ENCODE measurements at places on chromosomes 5 and 9.

GRCh38 chr9:37953775-37954437 lies 50.0 kb upstream of the SLC25A51 start:
- H3K27me3 ChIP-seq: no peaks in the 10 kb centered on the region
- H3K4me1 ChIP-seq: peaks cover 24% of the 10 kb centered on the region
- no peak for DNase-seq
- no peaks in the 10 kb centered on the region for H3K36me3 ChIP-seq
- peak overlapping the region; percentile 17 for H3K27ac ChIP-seq

DNA sequence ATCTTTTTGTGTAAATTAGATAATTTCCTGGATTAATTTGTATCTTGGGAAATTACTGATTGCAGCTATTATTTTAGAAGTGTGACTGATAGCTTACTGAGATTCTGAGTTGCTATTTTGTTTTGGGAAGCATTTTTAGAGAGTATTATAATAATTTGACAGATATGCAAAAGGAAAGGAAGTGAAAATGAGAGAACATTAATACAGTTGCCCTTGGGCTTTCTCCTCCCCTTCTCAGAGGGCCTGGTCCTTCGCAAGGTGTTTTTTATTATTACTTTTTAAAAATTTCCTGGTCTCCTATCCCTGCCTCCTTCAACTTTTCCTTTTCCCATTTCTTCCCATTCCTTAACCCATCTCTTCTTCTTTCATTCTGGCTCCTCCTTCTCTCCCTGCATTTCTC lies 32.6 kb downstream of the UBAP1 start:
- DNase-seq: no peak
- no peaks in the 10 kb centered on the region for H3K4me1 ChIP-seq
- no peak overlapping the region for H3K27ac ChIP-seq

DNA sequence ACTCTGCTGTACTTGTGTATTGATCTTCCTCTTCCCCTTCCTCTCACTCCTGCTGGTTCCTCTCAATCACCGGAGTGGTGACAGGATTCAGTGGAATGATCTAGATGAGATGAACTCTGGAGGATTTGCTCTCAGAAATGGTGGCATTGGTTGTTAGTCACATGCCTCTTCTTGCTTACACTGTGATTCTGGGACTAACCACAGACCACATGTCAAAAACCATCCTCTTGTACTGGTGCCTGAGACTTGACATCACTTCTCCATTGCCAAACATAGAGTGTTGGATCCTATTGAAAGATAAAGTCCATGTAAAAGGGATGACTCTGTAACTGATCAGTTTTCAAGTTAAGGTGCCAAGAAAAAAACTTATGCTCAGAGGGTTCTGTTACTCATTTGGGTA lies 506.5 kb downstream of the DMAC1 start:
- no peaks in the 10 kb centered on the region for H3K36me3 ChIP-seq
- no peak overlapping the region for H3K27ac ChIP-seq
- H3K4me1 ChIP-seq: no peaks in the 10 kb centered on the region
- H3K4me3 ChIP-seq: no peak overlapping the region
- no peak for DNase-seq
- H3K27me3 ChIP-seq: no peaks in the 10 kb centered on the region

GRCh38 chr5:79048437-79048836 lies 21.0 kb downstream of the DMGDH start:
- no peaks in the 10 kb centered on the region for H3K27me3 ChIP-seq
- H3K36me3 ChIP-seq: no peaks in the 10 kb centered on the region
- no peak overlapping the region for H3K27ac ChIP-seq
- DNase-seq: no peak
- no peaks in the 10 kb centered on the region for H3K4me1 ChIP-seq
- no peak overlapping the region for H3K4me3 ChIP-seq

DNA sequence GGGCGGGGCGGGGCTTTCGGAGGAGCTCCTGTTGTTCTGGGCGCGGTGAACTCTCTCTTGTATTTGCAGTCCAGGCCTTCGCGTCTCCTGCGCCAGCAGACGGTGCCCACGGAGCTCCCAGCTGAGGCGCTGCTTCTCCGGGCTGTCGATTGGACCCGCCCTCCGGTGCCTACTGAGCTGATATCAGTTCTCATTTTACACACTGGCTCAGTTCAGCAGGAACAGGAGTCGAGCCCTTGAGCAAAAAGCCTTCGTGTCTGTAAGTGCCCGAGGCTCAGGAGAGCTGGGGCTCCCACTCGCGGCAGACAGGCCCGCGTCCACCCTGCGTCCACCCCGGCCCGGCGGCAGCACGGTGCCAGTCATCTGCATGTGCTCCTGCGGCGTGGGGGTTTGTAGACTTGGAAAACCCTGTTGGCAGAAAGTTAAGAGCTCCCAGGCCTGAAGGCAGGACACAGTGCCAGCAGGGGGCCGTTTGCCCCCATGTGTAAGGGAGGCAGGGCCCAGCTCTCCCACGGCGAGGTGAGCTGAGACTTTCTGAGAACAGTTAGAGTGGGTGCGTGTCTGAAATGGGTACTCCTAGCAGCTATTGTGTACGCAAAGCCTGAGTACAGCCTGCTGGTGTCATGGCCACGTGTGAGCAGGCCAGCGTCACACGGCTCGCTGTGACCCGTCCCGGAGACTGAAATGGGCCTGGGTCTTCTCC lies 231.5 kb downstream of the FANCC start:
- H3K4me1 ChIP-seq: peaks cover 100% of the 10 kb centered on the region
- H3K4me3 ChIP-seq: no peak overlapping the region
- peak; percentile 78 for DNase-seq
- H3K36me3 ChIP-seq: peaks cover 69% of the 10 kb centered on the region
- peak overlapping the region; percentile 77 for H3K27ac ChIP-seq
- H3K27me3 ChIP-seq: no peaks in the 10 kb centered on the region

- H3K4me3 ChIP-seq: no peak overlapping the region
- no peak overlapping the region for H3K27ac ChIP-seq
- no peak for DNase-seq
- H3K4me1 ChIP-seq: no peaks in the 10 kb centered on the region
- no peaks in the 10 kb centered on the region for H3K36me3 ChIP-seq
- no peaks in the 10 kb centered on the region for H3K27me3 ChIP-seq
Measured at GRCh38 chr9:89383030-89383720, 64.9 kb downstream of the SECISBP2 start.

GRCh38 chr5:103366918-103367549 lies 108.5 kb downstream of the MACIR start:
- no peaks in the 10 kb centered on the region for H3K36me3 ChIP-seq
- H3K4me3 ChIP-seq: no peak overlapping the region
- DNase-seq: no peak
- no peaks in the 10 kb centered on the region for H3K4me1 ChIP-seq
- no peaks in the 10 kb centered on the region for H3K27me3 ChIP-seq
- H3K27ac ChIP-seq: no peak overlapping the region

GRCh38 chr5:167982-168660 lies 23.2 kb upstream of the LRRC14B start:
- no peaks in the 10 kb centered on the region for H3K36me3 ChIP-seq
- H3K27ac ChIP-seq: no peak overlapping the region
- no peak overlapping the region for H3K4me3 ChIP-seq
- peak; percentile 62 for DNase-seq
- peaks cover 4% of the 10 kb centered on the region for H3K4me1 ChIP-seq
- H3K27me3 ChIP-seq: no peaks in the 10 kb centered on the region

- H3K4me3 ChIP-seq: no peak overlapping the region
- no peaks in the 10 kb centered on the region for H3K27me3 ChIP-seq
- H3K36me3 ChIP-seq: no peaks in the 10 kb centered on the region
- H3K27ac ChIP-seq: peak overlapping the region; percentile 78
- DNase-seq: no peak
Measured at GRCh38 chr9:124293718-124294506, 36.2 kb downstream of the NEK6 start.

- H3K4me1 ChIP-seq: peaks cover 8% of the 10 kb centered on the region
- no peak overlapping the region for H3K4me3 ChIP-seq
- no peak overlapping the region for H3K27ac ChIP-seq
- no peaks in the 10 kb centered on the region for H3K27me3 ChIP-seq
Measured at GRCh38 chr9:134637696-134638501, 3.7 kb upstream of the COL5A1 start.

DNA sequence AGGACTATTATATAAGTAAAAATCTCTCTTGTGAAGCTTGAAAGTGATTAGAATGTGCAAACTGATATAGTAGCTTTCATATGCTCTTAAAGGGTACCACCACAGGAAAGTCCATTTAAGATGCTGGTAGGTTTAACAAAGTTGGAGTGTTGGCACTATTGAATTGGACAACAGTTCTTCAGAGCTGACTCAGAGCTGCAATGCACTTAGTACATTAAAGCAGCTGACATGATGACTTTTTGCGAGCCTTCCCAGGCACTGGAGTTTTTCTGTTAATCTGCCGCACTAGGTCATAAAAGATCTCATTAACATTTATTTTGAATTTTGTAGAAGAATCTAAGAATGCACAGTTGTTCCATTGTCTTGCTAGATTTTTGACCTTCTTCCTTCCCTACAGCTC lies 243.8 kb downstream of the ADAMTSL1 start:
- no peaks in the 10 kb centered on the region for H3K27me3 ChIP-seq
- no peak overlapping the region for H3K4me3 ChIP-seq
- no peak for DNase-seq

DNA sequence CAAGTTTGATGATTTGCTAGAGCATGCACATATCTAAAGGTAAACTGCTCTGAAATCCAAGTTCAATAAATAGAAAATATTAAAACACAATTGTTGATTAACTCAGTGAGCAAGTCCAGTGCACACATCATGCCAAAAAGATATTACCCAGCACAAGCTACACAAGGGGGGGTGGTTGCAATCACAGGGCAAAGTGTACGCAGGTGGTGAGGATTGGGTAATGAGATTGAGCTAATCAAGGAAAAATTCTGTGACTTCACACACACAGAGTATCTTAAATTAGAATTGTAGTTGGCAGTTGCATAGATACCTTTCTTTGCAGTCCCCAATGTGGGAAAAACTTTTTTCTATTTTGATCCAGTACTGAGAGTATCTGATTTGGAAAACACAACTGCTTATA lies 156.1 kb upstream of the NTRK2 start:
- no peak overlapping the region for H3K27ac ChIP-seq
- no peaks in the 10 kb centered on the region for H3K36me3 ChIP-seq
- DNase-seq: no peak
- no peak overlapping the region for H3K4me3 ChIP-seq
- H3K4me1 ChIP-seq: no peaks in the 10 kb centered on the region
